ENCODE measurements at places on chromosomes 5 and 9. TPM values are rescaled to one million over a fixed set of nuclear protein-coding genes. Genes with fewer than 3 reads are reported as not detected.

The PCDHA8 gene
- 0.05 TPM for total RNA-seq

The FCN1 gene
- not detected for total RNA-seq

The PCDHA10 gene
- total RNA-seq = 0.03 TPM

The SPATA31A3 gene
- total RNA-seq = not detected

The RIC1 gene
- total RNA-seq = 16.6 TPM

The LRRC19 gene
- total RNA-seq = not detected

The OGN gene
- not detected for total RNA-seq

The PALM2AKAP2 gene
- 1.4 TPM for total RNA-seq

The RAB24 gene
- 29.1 TPM for total RNA-seq

The BRIX1 gene
- 96.5 TPM for total RNA-seq

The DOCK8 gene
- total RNA-seq = 0.69 TPM

The ANKRD34B gene
- not detected for total RNA-seq

The SERF1A gene
- 7.8 TPM for total RNA-seq

The FGF10 gene
- total RNA-seq = not detected

The SHC3 gene
- 2.4 TPM for total RNA-seq

The SPATA31D4 gene
- total RNA-seq = not detected

The SARDH gene
- 0.07 TPM for total RNA-seq

DNA sequence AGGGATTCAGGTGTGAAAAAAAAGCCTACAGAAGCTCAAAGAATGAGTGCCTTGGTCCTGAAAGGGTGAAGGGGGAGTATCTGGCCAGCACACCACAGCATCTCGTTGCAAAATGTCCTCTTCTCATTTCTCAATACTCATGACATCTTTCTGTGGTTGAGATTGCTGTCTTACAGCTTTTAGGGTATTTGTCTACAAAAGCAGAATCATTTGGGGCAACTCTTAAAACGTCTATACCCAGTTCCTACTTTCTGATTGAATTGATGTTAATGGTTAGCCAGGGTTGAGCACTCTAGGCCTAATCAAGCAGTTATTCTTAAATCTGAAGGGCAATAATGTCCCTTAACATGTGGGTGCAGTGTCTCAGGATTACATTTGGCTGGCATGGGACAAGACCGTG is 21.2 kb upstream of the PCSK5 start:
- DNase-seq = no peak

DNA sequence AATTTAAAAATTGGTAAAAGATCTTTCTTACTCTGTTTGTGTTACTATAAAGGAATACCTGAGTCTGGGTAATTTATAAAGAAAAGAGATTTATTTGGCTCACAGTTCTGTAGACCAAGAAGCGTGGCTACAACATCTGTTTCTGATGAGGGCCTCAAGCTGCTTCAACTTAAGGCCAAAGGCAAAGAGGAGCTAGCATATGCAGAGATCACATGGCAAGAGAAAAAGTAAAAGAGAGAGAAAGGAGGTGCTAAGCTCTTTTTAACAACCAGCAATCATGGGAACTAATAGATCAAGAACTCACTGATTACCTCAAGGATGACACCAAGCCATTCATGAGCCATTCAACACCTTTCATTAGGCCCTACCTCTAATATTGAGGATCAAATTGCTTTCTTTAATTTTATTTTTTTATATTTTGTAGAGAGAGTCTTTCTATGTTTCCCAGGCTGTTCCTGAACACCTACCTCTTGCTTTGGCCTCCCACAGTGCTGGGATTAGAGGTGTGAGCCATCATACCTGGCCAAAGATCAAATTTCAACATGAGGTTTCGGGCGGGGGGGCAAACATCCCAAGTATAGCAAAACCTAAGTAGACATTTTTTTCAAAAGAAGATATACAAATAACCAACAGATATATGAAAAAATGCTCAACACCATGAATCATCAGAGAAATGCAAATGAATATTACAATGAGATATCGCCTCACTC is 16.0 kb upstream of the SHC3 start:
- DNase-seq = no peak

GRCh38 chr5:1297243-1297642 is 2.4 kb upstream of the TERT start:
- no peak for DNase-seq

GRCh38 chr9:79011461-79011860 is 560.3 kb upstream of the TLE4 start:
- DNase-seq = no peak

GRCh38 chr9:109683521-109683920 is 96.5 kb upstream of the PALM2AKAP2 start:
- DNase-seq = no peak

DNA sequence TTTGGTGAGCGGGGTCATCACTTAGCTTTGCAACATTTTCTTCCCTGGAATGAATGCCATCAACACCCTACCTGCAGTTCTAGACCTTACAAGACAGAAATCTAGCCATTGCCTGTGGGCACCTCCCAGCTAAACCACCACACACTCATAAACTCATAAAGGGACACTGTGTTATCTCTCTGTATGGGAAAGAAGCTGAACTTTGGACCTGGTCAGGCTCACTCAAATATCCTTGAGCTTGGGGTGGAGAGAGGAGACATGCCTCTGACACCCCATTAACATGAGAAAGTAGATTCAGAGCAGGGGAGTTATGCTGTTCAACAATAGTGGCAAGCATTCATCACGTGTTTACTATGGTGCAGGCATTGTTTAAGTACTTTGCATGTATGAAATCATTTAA is 205.6 kb downstream of the ZNF462 start:
- DNase-seq = no peak

GRCh38 chr9:124448019-124448418 is 2.2 kb upstream of the ADGRD2 start:
- DNase-seq = no peak

DNA sequence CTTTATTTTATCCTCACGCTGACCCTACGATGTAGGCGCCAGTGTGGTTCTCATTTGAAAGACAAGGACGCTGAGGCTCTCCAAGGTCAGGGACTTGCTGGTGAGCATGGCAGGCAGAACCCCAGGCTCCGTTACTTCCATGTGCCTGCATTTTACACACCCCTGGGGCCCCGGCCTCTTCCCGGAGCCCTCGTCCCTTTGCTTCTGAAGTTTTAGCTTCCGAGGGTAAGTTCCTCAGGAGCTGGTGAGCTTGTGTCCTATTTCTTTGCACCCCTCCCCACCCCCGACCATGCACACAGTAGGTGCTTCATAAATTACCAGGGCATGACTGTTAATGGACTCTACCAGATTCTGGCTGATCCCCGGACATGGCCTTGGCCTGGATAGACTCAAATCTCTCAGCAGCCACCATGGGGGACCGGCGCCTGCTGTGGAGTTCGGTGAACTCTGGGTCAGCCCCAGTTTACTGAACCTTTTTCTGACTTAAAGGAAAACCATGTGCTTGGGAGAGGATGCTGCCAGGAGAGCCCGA is 59.3 kb upstream of the RNU6ATAC start:
- no peak for DNase-seq

DNA sequence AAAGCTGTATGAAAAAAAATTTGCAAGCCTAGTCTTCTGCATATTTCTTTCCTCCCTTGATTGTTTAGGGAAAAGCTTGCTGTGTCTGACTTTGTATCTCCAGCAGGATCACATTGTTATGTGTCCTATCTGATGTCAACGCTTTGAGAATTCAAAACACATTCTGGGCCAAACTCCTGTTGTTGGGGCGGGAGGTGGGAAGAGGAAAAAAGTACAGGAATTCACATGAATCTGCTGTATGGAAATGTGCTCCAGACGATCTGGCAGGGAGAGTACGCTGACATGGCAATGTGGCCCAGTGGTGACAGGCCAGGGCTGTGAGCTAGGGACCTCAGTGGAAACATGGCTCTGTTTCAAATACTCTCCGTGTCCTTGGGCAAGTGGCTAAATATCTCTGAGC is 87.4 kb upstream of the GNA14 start:
- DNase-seq = no peak

- DNase-seq = no peak
These were observed 379.1 kb upstream of the KIF2A start for GRCh38 chr5:61926911-61927310.

GRCh38 chr5:125198270-125198974 is 452.0 kb upstream of the ZNF608 start:
- peak; percentile 18 for DNase-seq

DNA sequence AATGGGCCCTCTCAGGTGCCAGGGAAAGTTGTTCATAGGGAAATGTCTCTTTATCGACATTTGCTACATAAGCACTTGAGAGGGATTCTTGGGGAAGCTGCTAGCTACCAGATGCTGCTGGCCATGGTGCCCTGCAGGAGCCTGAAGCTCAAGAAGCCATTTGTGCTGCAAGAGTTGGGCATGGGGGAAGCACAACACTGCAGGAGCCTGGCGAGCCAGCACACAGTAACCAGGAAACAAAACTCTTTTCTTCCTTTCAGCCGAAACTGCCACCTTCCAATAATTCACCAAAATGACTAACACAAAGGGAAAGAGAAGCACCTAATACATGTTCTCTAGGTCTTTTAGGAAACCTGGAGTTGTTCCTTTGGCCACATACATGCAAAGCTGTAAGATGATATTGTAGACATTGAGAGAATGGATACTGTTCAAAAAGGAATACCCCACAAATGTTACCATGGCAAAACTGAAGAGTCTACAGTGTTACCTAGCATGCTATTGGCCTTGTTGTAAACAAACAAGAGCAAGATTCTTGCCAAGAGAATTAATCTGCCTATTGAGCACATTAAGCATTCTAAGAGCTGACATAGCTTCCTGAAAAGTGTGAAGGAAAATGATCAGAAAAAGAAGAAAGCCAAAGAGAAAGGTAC is 26.1 kb upstream of the LARP1 start:
- no peak for DNase-seq

DNA sequence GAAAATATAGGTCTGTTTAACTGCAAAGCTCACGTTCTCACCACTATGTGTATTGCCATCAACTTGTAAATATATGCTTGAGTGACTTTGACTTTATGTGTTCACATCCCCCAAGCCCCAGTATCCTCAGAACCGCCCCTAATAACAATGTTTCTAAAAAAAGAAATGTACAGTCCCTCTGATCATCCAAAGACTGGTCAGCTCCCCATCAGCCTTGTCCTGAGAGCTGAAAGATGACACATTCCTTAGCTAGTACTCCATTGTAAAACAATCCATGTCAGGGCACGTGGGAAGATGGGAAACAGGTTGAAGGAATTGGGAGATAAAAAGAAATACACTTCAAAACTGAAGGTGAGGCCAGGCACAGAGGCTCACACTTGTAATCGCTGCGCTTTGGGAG is 279.4 kb upstream of the WWC1 start:
- DNase-seq = no peak

DNA sequence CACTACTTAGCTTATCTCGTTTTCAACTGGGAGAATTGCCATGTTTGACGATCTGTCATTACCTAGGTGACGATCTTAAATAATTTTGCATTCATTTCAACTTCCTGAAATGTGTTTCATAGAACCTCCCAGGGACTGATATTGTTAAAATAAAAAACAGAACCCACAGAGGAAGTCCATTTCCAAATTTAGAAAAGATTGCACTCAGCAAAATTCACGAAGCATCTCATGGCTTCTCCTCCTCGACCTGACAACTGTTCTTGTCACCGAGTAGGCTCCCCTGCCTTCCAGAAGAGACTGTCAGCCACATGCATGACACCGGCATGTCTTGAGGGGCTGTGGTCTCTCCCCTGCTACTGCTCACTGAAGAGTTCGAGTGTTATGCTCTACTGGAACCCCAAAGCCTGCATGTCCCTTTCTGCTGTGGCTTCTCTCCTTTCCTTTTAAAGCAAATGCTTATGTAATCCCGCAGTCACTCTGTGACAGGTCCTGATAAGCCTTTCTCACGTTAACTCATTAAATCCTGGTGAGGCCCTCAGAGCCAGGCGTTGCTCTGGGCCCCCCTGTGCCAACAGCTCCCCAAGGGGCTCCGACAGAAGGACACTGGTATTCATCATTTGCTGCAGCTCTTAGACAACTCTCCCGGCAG is 26.8 kb upstream of the ANKRD33B start:
- DNase-seq = no peak

DNA sequence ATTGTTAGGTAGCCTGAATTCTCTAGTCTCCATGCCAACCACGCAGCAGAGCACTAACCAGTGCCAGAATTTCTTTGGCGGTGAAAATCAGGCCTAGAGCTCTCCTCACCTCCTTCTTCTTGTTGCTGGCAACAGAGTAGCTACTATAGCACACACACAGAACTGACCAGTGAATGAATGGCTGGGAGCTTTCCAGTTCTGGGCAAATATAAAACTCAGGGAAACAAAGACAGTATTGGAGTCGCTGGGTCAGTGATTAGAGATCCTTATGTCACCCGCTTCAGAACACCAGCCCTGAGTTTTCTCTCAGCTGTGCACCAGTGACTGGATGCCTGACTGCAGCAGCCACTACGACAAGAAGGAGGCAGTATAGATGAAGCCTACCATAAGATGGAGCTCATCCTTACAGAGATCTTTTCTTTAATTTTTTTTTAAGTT is 26.9 kb upstream of the FEM1C start:
- no peak for DNase-seq

- DNase-seq = no peak
These were observed 9.1 kb upstream of the GNAQ start for GRCh38 chr9:78040726-78041125.

DNA sequence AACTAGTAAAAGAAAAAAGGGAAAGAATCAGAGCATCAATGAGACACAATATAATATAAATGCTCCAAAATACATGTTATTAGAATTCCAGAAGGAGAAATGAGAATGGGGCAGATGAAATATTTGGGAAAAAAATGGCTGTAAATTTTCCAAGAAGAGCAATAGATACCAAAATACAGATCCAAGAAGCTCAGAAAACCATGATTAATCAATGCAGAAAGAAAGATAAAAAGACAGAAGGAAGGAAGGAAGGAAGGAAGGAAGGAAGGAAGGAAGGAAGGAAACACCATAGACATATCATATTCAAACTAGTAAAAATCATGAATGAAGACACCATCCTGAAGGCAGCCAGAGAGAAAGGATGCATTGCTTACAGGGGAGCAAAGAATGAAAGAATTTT is 920.9 kb downstream of the EFNA5 start:
- DNase-seq = no peak

DNA sequence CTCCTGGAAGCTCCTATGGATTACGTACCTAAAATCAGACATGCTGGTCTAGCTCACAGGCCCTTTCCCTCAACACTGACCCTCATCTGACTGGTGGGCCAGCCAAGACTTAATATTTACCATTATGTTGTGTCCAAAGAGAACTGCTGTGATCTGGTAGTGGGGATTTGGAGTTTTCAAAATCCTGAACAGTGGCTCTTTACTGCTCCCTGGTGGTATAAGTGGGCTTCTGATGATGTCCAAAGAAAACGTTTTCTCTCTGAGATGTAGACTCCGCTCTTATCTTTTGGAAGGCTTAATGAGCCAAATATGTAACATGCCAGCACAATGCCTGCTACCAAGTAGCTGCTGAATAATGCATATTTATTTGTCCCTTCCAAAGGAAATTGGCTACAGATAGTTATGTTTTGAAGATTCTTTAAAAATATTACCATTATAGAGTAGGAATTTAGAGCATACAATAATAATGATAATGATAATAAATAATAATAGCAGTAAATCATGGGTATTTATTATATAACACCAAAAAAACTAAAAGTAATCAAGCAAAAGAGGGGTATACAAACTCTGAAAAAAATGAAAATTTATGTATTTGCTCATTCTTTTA is 406.6 kb upstream of the TNC start:
- DNase-seq = peak; percentile 45

All from NCI-H460 (cell line).